ENCODE measurements at places on chromosomes 12 and 14. TPM values are rescaled to one million over a fixed set of nuclear protein-coding genes. Genes with fewer than 3 reads are reported as not detected.

DNA sequence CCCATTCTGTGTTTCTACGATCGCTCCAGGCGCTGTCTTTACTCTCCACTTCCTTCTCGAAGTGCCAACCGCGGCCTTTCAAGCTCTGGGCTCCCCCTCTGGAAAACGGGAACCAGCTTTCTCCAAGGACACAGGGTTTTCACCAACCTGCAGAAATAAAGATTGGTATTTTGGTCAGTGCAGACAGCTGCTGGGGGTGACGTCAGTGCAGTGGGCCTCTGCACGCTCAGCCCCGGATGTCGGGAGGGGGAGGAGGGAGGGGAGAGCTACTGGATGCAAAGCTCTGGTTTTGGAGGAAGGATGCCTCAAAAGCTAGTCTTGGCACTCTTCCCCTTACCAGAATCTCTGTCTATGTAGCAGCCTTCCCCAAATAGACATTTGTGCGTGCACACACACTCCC, 19.9 kb downstream of the HRK start:
- no peaks in the 10 kb centered on the region for H3K36me3 ChIP-seq
- H3K4me1 ChIP-seq, result peaks cover 11% of the 10 kb centered on the region
- H3K4me3 ChIP-seq, result no peak overlapping the region
- DNase-seq, result peak; percentile 62
- no peak overlapping the region for H3K27ac ChIP-seq

DNA sequence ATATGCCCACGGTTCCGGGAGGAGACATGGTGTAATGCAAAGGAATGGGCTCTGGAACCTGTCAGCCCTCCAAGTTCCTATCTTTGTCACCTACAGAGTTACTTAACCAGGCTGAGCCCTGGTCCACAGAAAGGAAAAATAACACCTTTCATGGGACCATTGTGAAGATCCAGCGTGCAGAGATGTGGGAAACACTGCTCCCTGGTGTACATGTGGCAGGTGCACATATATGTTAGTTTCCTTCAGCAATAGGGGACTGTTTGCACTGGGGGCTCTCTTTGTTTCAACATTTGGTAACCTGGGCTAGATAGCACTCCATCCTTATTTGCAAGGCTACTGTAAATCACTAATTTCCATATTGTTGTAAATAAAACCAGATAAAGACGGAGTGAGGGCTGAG, 72.3 kb downstream of the ANO2 start:
- no peak overlapping the region for H3K4me3 ChIP-seq
- no peaks in the 10 kb centered on the region for H3K27me3 ChIP-seq
- DNase-seq, result no peak
- H3K27ac ChIP-seq, result no peak overlapping the region
- H3K4me1 ChIP-seq, result no peaks in the 10 kb centered on the region

- H3K36me3 ChIP-seq, result peaks cover 24% of the 10 kb centered on the region
- peak overlapping the region; percentile 91 for H3K27ac ChIP-seq
- peaks cover 7% of the 10 kb centered on the region for H3K27me3 ChIP-seq
- peaks cover 47% of the 10 kb centered on the region for H3K4me1 ChIP-seq
These were observed 1.1 kb downstream of the SYNE2 start for GRCh38 chr14:63853831-63854293.

GRCh38 chr12:130677957-130678558, 38.0 kb downstream of the RIMBP2 start:
- H3K27me3 ChIP-seq, result no peaks in the 10 kb centered on the region
- no peak overlapping the region for H3K4me3 ChIP-seq
- no peaks in the 10 kb centered on the region for H3K4me1 ChIP-seq
- H3K36me3 ChIP-seq, result no peaks in the 10 kb centered on the region
- no peak overlapping the region for H3K27ac ChIP-seq
- DNase-seq, result no peak

- DNase-seq, result no peak
- no peaks in the 10 kb centered on the region for H3K27me3 ChIP-seq
- H3K4me1 ChIP-seq, result no peaks in the 10 kb centered on the region
- no peak overlapping the region for H3K27ac ChIP-seq
- no peaks in the 10 kb centered on the region for H3K36me3 ChIP-seq
These were observed 320.6 kb upstream of the TBX3 start for GRCh38 chr12:115004470-115005146.

GRCh38 chr12:84276215-84276614, 636.4 kb downstream of the SLC6A15 start:
- H3K4me1 ChIP-seq, result no peaks in the 10 kb centered on the region
- no peak for DNase-seq
- no peaks in the 10 kb centered on the region for H3K36me3 ChIP-seq

- peaks cover 58% of the 10 kb centered on the region for H3K4me1 ChIP-seq
- no peak overlapping the region for H3K27ac ChIP-seq
- no peak overlapping the region for H3K4me3 ChIP-seq
- no peak for DNase-seq
- H3K36me3 ChIP-seq, result peaks cover 72% of the 10 kb centered on the region
These were observed 96.7 kb downstream of the CHST11 start for GRCh38 chr12:104553421-104553820.

Gene TAS2R8
- total RNA-seq, result not detected

DNA sequence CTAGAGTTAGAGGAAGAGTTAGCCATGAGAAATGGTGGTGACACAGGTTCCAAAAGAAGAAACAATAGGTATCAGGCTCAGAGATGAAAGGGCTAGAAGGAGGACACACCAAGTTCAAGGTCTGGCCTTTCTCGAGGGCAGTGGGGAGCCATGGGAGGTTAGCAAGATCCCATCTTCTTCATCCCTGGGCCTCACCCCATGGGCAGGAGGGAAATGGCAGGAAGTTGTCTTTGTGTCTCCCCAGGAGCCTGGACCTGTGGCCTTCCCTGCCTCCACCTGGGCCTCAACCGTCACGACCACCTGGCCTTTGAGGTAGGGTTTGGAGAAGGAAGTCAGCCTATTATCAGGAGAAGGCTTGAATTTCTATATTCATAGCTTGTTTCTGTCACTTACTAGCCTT, 5.8 kb upstream of the AQP2 start:
- H3K27me3 ChIP-seq, result peaks cover 4% of the 10 kb centered on the region
- H3K4me3 ChIP-seq, result peak overlapping the region; percentile 82
- peak overlapping the region; percentile 90 for H3K27ac ChIP-seq
- H3K4me1 ChIP-seq, result peaks cover 55% of the 10 kb centered on the region

Gene CNTN1
- total RNA-seq, result not detected

DNA sequence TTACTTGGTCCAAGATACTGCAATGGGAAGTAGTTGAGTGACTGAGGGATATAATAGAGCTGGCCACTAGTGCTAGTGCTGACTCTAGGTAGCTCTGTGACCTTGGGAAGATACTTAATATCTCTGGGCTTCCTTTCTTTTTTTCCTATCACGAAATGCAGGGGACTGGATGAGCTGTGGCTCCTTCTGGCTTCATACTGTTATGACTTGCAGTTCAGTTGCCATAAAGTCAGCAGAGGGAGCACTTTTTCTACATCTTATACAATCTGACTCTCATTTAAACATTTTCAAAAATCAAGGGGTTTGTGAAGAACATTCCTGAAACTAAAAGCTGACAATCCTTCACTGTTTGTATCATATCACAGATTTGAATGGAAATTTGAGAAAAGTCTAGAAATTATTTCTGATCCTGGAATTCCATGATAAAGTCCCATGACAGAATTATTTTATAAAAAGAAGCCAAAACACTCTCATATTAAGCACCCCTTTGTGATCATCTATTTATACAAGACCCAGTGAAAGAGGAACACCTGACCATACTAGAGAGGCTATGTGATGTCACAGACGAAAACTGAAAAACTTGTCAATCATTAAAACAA, 5.3 kb downstream of the BHLHE41 start:
- peaks cover 74% of the 10 kb centered on the region for H3K27me3 ChIP-seq
- H3K36me3 ChIP-seq, result no peaks in the 10 kb centered on the region
- no peak overlapping the region for H3K27ac ChIP-seq
- DNase-seq, result no peak
- no peak overlapping the region for H3K4me3 ChIP-seq

- no peak overlapping the region for H3K27ac ChIP-seq
- H3K4me1 ChIP-seq, result no peaks in the 10 kb centered on the region
- peaks cover 53% of the 10 kb centered on the region for H3K36me3 ChIP-seq
- no peak overlapping the region for H3K4me3 ChIP-seq
These were observed 67.1 kb downstream of the BLTP3B start for GRCh38 chr12:100075598-100075997.

GRCh38 chr12:8996682-8997405, 7.5 kb downstream of the KLRG1 start:
- H3K27ac ChIP-seq, result peak overlapping the region; percentile 4
- peaks cover 15% of the 10 kb centered on the region for H3K36me3 ChIP-seq
- H3K4me3 ChIP-seq, result no peak overlapping the region
- peak; percentile 36 for DNase-seq
- peaks cover 2% of the 10 kb centered on the region for H3K27me3 ChIP-seq

Gene CDCA3
- 96.5 TPM for total RNA-seq

Gene PITPNM2
- total RNA-seq, result 9.3 TPM

- H3K27ac ChIP-seq, result no peak overlapping the region
- no peaks in the 10 kb centered on the region for H3K36me3 ChIP-seq
- no peaks in the 10 kb centered on the region for H3K4me1 ChIP-seq
- H3K4me3 ChIP-seq, result no peak overlapping the region
These were observed 13.8 kb downstream of the TMEM106C start for GRCh38 chr12:47977046-47977771.

DNA sequence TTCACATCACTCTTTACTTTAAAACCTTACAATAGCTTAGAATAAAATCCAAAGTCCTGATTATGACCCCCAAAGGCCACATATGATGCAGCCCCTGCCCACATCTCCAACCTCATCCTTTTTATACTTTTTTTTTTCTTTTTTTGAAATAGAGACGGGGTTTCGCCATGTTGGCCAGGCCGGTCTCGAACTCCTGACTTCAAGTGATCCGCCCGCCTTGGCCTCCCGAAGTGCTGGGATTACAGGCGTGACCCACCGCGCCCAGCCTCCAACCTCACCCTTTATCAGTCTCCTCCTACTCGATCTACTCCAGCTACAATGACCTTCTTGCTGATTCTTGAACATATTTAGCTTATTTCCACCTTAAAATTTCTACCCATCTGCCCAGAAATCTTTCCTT, 1.2 kb upstream of the MAPKAPK5 start:
- peaks cover 39% of the 10 kb centered on the region for H3K36me3 ChIP-seq
- peak overlapping the region; percentile 90 for H3K27ac ChIP-seq
- DNase-seq, result no peak
- peak overlapping the region; percentile 98 for H3K4me3 ChIP-seq
- peaks cover 51% of the 10 kb centered on the region for H3K4me1 ChIP-seq

- DNase-seq, result no peak
- H3K4me1 ChIP-seq, result no peaks in the 10 kb centered on the region
- no peak overlapping the region for H3K4me3 ChIP-seq
- H3K27me3 ChIP-seq, result peaks cover 26% of the 10 kb centered on the region
- H3K27ac ChIP-seq, result no peak overlapping the region
- no peaks in the 10 kb centered on the region for H3K36me3 ChIP-seq
These were observed 74.2 kb downstream of the SMOC1 start for GRCh38 chr14:69953266-69953915.

DNA sequence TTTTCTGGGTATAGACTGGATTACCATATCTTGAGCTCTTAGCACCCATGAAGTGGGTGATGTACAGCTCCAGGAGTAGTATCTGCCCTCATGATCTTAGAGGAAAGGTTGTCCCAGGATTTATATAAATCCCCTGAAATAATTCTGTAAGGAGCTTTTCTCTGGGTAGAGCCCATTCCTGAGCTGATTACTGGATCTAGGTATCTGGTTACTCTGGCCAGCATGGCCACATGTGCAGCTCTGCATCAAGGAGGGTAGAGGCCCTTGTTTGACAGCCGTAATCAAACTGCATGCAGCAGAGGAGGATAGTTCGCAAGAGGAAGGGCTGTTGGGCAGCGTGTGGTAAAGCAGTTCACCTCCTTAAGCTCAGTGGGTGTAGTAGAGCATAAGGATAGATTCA, 8.5 kb downstream of the COX14 start:
- peaks cover 19% of the 10 kb centered on the region for H3K4me1 ChIP-seq
- peaks cover 48% of the 10 kb centered on the region for H3K36me3 ChIP-seq
- H3K27ac ChIP-seq, result no peak overlapping the region
- H3K27me3 ChIP-seq, result no peaks in the 10 kb centered on the region

- no peaks in the 10 kb centered on the region for H3K36me3 ChIP-seq
- H3K4me3 ChIP-seq, result no peak overlapping the region
- no peak for DNase-seq
- H3K27ac ChIP-seq, result no peak overlapping the region
- no peaks in the 10 kb centered on the region for H3K4me1 ChIP-seq
- H3K27me3 ChIP-seq, result no peaks in the 10 kb centered on the region
These were observed 947.4 kb downstream of the NRXN3 start for GRCh38 chr14:79117561-79117960.

Gene LRRK2
- total RNA-seq, result 0.25 TPM

Gene SLC5A8
- not detected for total RNA-seq

DNA sequence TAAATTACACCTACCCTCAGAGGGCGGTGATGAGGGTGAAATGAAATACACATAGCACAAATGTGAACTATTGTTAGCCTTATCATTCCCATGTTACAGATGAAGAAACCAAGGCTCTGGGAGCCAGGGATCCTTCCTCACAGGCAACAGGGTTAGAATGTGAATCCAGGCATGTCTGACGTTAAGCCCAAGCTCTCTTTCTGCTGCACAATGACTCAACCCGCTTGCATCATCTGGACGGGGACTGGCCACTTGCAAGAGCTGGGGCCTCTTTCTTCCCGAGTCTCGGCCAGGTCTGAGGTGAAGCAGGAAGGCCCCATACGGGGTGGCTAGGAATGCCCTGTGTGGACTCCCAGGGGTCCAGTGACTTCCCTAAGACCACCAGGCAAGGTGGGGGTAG, 105.2 kb downstream of the RBM19 start:
- H3K36me3 ChIP-seq, result no peaks in the 10 kb centered on the region
- H3K27ac ChIP-seq, result no peak overlapping the region

Gene RPL10L
- total RNA-seq, result not detected

Gene DLK1
- total RNA-seq, result not detected

Gene SLC15A5
- not detected for total RNA-seq

Gene HSPB8
- not detected for total RNA-seq

- H3K4me1 ChIP-seq, result peaks cover 52% of the 10 kb centered on the region
- no peak overlapping the region for H3K27ac ChIP-seq
- peaks cover 11% of the 10 kb centered on the region for H3K27me3 ChIP-seq
- no peak overlapping the region for H3K4me3 ChIP-seq
These were observed 5.3 kb upstream of the GLTP start for GRCh38 chr12:109885616-109886015.
